HL-60 (cell line): ENCODE measurements at places on chromosomes 6 and 20.

- DNase-seq = no peak
Measured at GRCh38 chr20:61949714-61950640, 115.7 kb downstream of the TAF4 start.

GRCh38 chr20:49595811-49596561 is 28.0 kb upstream of the PTGIS start:
- no peak for DNase-seq

DNA sequence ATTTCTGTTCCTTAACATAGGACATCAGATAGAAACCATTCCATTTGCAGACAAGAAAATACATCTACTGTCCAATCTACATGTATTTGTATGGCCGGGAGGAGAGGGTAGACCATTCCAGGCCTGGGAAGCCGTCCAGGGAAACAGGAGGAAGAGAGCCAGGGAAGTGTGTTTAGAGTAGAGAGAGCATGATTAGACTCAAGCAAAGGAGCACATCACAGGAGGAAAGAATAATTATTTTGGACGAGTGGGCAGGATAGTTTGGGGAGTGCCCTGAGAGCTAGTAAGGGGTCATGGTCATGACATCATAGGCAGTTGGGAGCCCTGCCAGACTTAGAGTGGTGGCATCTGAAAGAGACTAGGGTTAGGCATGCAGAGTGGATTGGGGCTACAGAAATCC is 250.0 kb downstream of the HIVEP2 start:
- DNase-seq = no peak

DNA sequence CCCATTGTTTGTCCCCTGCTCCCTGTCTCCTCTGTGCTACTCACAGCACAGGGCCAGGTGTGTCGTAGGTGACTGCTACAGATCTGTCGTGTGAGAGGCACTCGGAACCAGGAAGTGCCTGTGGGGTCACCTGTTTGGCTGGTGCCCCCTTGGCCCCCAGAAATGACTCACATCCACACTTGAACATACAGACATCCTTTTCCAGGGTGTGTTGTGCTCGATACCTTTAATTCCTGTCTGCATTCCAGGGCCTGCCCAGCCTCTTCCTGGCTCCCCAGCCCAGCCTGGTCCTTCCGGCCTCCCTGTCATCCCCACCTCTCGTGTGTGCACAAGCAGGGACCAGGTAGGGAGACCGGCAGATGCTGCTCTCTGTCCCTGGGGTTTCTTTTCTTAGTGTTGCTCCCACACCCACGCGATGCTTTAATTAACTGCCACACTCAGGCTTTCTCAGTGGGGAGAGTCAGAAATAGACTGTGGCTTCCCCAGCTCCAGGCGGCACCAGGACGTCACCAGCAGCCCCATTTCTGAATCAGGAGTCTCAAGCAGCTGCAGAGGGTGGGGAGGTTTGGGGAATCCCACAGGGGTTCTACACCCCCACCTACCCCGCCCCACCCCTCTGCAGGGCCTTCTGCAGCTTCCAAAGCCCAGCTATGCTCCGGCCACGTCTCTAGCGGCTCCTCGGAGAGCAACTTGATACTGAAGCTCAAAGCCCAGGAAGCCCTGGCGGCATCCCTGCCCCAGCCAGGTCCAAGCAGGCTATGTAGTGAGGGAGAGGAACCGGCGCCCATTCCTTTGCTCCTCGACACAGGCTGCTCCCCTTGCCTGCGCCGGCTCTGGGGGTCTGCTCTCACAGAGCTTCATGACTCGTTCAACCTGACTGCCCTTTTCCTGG is 102.2 kb downstream of the SYCP2 start:
- DNase-seq = no peak

GRCh38 chr6:124495665-124496190 is 466.5 kb upstream of the RNF217 start:
- DNase-seq = no peak

DNA sequence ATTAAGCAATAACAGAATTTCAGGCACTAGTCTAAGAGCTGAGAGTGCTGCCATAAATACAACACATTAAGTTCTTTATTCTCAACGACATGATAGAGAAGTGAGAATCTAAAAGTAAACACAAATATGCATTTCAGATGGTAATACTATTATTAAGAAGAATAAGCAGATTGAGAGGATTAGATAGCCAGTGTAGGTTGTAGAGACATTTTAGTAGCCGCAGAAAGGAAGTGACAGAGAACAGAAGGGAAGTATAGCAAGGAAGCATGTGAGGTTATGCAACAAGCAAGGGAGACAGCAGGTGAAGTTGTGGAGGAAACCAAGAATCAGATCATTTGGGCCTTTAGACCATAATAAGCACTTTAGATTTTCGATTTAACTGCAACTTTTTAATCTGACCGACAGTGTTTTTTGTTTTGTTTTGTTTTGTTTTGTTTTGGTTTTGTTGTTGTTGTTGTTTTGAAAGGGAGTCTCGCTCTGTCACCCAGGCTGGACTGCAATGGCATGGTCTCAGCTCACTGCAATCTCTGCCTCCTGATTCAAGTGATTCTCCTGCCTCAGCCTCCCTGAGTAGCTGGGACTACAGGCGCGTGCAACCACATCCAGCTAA is 737.0 kb upstream of the ADGRB3 start:
- peak; percentile 52 for DNase-seq

GRCh38 chr6:167229586-167229985 is 61.5 kb upstream of the UNC93A start:
- no peak for DNase-seq

DNA sequence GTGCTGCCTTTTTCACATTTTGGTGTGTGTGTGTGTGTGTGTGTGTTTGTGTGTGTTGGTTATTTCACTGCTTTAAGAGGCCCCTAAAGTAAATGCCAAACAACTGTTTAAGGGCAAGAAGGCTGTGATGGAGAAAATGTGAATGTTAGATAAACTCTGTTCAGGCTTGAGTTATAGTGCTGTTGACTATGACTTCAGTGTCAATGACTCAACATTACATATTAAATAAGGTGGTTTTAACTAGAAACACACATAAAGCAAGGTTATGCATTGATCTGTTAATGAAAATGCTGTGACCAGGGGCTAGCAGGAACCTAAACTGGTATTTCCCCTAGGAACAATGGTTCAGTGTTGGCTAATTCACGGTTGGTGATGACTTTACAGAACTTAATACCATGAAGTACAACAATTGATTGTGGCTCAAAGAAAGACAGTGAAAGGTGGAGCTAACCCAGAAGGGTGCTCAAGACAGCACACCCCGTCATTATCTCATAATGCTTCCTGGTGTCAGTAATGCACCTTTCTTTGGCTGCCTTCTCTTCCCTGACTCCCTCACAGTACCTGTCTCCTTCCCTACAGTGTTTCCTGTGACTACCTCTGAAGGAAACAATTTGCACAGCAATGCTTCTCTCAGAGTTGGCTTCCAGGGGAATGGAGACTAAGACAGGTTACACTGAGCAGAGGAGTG is 116.1 kb downstream of the RIN2 start:
- DNase-seq = no peak

- no peak for DNase-seq
Measured at GRCh38 chr6:138426500-138427123, 22.6 kb downstream of the HEBP2 start.
